ENCODE measurements at places on chromosomes 1 and 21.

- DNase-seq, result no peak
- no peak overlapping the region for H3K4me3 ChIP-seq
- H3K36me3 ChIP-seq, result no peaks in the 10 kb centered on the region
- no peaks in the 10 kb centered on the region for H3K4me1 ChIP-seq
- no peak overlapping the region for H3K27ac ChIP-seq
Measured at GRCh38 chr1:231690059-231690458, 63.5 kb downstream of the DISC1 start.

GRCh38 chr1:94105581-94105952 lies 15.4 kb downstream of the ABCA4 start:
- DNase-seq, result no peak
- no peak overlapping the region for H3K27ac ChIP-seq
- no peak overlapping the region for H3K4me3 ChIP-seq
- H3K27me3 ChIP-seq, result no peaks in the 10 kb centered on the region

GRCh38 chr1:1776672-1777582 lies 1.3 kb downstream of the NADK start:
- H3K4me1 ChIP-seq, result peaks cover 7% of the 10 kb centered on the region
- DNase-seq, result no peak
- H3K36me3 ChIP-seq, result peaks cover 7% of the 10 kb centered on the region
- H3K4me3 ChIP-seq, result peak overlapping the region; percentile 91
- peak overlapping the region; percentile 92 for H3K27ac ChIP-seq

DNA sequence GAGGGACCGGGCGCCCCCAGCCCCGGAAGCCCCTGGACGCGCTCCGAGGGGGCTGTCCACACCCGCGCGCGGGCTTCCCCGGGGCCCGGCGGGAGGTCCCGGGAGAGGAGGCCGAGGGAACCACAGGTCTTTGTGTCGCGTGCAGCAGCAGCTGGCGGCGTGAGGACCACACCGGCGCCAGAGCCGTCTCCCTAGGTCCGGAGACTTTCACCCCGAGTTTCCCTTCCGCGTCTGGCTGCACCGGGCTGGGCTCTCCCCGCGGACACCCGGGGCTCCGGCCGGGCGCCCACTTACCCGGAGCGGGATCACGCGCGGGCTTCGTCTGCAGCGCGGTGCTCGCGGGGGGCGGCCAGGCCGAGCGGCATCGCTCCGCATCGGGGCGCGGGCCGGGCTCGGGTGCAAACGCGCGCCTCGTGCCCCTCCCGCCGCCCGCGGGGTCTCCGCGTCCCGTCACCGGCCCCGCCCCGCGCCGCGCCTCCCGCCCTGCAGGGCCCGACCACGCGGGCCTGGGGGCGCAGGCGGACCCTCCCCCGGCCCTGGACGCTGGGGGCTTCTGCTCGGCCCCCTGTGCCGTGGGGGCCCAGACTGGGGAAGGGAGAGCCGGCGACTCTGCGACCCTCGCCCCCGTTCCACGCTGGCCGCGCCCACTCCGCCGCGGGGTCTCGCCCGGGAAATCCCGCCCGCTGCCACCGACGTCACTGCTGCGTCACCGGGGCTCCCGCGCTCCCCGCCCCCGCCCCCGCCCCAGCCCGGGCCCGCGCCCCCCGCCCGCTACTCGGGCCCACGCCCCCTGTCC lies at the start of gene GNG4:
Gene GNG4 (minus strand): TSS at position 417 of the 796 bp plus-strand sequence. CDS start 65,946 bp downstream, outside the sequence.
- peak within 1 kb of the TSS; percentile 54 for H3K4me3 ChIP-seq
- no peak for DNase-seq
- H3K27ac ChIP-seq, result no peak within 1 kb of the TSS
- peaks cover 18% of the 10 kb centered on the region for H3K27me3 ChIP-seq
- no peaks in the 10 kb centered on the region for H3K36me3 ChIP-seq
- peaks cover 5% of the 10 kb centered on the region for H3K4me1 ChIP-seq

- DNase-seq, result no peak
- no peaks in the 10 kb centered on the region for H3K27me3 ChIP-seq
- no peak overlapping the region for H3K27ac ChIP-seq
- no peak overlapping the region for H3K4me3 ChIP-seq
- no peaks in the 10 kb centered on the region for H3K36me3 ChIP-seq
- H3K4me1 ChIP-seq, result no peaks in the 10 kb centered on the region
Measured at GRCh38 chr1:183676586-183677189, 23.6 kb upstream of the APOBEC4 start.

GRCh38 chr1:7388488-7389185 lies 382.5 kb upstream of the VAMP3 start:
- no peaks in the 10 kb centered on the region for H3K36me3 ChIP-seq
- no peak overlapping the region for H3K27ac ChIP-seq
- H3K4me3 ChIP-seq, result no peak overlapping the region
- peak; percentile 65 for DNase-seq

DNA sequence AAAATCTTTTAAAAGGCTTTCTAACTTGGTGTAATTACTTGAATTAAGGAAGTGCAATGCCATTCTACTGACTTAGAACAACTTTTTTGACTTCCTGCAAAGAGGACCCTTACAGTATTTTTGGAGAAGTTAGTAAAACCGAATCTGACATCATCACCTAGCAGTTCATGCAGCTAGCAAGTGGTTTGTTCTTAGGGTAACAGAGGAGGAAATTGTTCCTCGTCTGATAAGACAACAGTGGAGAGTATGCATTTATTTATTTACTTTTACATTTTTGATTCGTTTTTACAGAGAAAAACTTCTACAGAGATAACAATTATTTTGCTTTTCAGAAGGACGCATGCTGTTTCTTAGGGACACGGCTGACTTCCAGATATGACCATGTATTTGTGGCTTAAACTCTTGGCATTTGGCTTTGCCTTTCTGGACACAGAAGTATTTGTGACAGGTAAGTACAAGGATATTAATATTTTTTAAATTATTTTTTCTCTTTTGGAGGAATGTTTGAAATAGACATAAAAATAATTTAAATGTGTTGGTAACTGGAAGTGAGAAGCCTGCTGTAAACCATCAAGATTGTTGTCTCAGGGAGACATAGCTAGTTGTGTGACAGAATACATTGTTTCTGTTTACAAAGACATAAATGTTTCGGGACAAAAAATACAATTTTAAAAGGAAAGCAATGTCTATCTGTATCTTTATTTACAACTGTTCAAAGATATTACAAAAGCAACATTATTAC lies at the start of gene PTPRC:
Gene PTPRC (plus strand): TSS at position 147 of the 742 bp plus-strand sequence. CDS start 229 bp downstream, at position 376.
- H3K27ac ChIP-seq, result no peak within 1 kb of the TSS
- H3K4me1 ChIP-seq, result no peaks in the 10 kb centered on the region
- DNase-seq, result no peak

DNA sequence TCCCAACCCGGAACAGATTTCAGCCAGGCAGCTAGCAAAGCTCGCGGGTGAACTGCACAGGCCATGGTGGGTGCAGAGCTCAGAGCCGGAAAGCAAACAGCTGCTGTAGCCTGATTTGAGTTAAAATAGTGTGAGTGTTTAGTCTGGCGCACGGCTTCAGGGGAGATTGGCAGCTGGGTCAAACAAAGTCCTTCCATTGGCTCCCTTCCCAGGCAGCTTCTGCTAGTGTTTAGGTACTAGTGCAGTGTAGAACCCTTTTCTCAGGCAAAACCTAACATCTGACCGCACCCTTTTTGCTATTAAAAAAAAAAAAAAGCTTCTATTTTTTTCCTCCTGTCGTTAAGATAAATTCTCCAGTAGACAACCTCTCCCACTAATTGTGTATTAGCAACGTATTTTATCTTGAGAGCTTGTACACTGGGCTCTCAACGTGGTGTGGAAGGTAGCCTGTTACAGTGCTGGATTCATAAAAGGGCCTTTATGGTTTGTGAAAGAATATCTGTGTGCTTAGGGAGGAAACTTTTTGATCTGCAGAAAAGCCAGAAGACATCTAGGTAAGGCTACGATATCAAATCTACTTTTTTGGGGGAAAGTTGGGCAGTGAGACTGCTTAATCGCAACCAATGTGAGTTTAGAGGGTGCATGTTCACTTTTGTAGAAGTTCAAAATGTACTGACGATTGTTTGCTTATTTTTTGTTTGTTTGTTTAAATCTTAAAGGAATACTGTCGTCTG lies 689.6 kb downstream of the USP25 start:
- no peaks in the 10 kb centered on the region for H3K27me3 ChIP-seq
- peak; percentile 79 for DNase-seq
- no peaks in the 10 kb centered on the region for H3K36me3 ChIP-seq
- H3K27ac ChIP-seq, result peak overlapping the region; percentile 49
- no peaks in the 10 kb centered on the region for H3K4me1 ChIP-seq
- peak overlapping the region; percentile 52 for H3K4me3 ChIP-seq

DNA sequence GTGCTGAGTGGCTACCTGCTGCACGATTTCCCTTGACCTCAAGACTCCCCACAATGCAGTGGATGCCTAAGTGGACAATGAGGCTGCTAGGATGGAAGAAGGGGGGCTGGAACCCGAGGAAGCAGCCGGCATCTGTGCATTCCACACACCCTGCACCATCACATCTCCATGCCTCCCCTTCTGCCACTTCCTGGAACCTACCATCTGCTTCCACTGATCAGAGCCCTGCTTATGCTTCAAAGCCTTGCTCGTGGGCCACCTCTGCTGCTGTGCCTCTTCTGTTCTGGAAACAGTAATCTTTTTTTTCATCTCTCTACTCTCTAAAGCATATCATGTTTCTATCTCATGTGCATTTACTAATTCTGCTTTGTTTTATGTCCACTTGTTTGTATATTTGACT lies 66.2 kb upstream of the WDR26 start:
- no peak overlapping the region for H3K27ac ChIP-seq
- no peak for DNase-seq
- H3K4me1 ChIP-seq, result peaks cover 15% of the 10 kb centered on the region
- H3K4me3 ChIP-seq, result no peak overlapping the region
- no peaks in the 10 kb centered on the region for H3K27me3 ChIP-seq
